ENCODE measurements at places on chromosomes 5 and 9. TPM values are rescaled to one million over a fixed set of nuclear protein-coding genes. Genes with fewer than 3 reads are reported as not detected.

Gene LRRC19
- not detected for total RNA-seq

DNA sequence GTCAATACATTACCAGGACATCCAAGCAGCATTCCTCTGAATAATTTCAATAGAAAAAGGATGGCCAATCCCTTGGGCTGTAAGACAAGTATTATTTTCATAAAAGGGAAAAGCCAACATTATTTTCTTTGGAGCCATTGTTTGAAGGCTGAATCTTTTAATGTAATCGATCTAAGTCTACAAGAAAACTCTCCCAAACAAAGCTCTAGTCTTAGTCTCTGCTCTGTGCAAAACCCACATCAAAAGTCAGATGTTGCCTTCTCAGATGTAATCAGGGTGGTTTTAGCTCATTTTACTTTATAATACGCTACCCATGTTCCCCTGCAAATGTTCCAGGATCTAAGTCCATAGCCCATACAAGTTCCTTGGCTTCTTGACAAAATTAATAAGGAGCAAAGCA lies 325.6 kb downstream of the TRPM3 start:
- no peaks in the 10 kb centered on the region for H3K4me1 ChIP-seq
- no peak for DNase-seq
- H3K27ac ChIP-seq, result no peak overlapping the region
- H3K36me3 ChIP-seq, result no peaks in the 10 kb centered on the region

- H3K4me1 ChIP-seq, result peaks cover 19% of the 10 kb centered on the region
- peaks cover 85% of the 10 kb centered on the region for H3K27me3 ChIP-seq
- H3K27ac ChIP-seq, result no peak overlapping the region
- H3K4me3 ChIP-seq, result peak overlapping the region; percentile 10
Measured at GRCh38 chr9:77019926-77020412, 514 bp downstream of the FOXB2 start.

- no peak overlapping the region for H3K4me3 ChIP-seq
- no peak overlapping the region for H3K27ac ChIP-seq
- no peak for DNase-seq
- no peaks in the 10 kb centered on the region for H3K27me3 ChIP-seq
- no peaks in the 10 kb centered on the region for H3K4me1 ChIP-seq
- H3K36me3 ChIP-seq, result no peaks in the 10 kb centered on the region
Measured at GRCh38 chr9:116450378-116451139, 236.5 kb upstream of the TRIM32 start.

Measured in activated CD4-positive, alpha-beta memory T cell treated with anti-CD3 and anti-CD28 coated beads, Interleukin-2, amount 10 ng/mL, durations not matched to agents 7 days and 5 days (primary cell).